ENCODE measurements at places on chromosomes 6 and 20.
A peak's percentile ranks its signal among the peaks of the same experiment; 100 is the strongest.

- no peak for DNase-seq
Measured at GRCh38 chr6:149248693-149249369, 68.7 kb upstream of the TAB2 start.

GRCh38 chr20:45630371-45630770, 713 bp downstream of the WFDC9 start:
- no peak for DNase-seq

GRCh38 chr20:40892642-40893041, 136.0 kb upstream of the TOP1 start:
- no peak for DNase-seq

DNA sequence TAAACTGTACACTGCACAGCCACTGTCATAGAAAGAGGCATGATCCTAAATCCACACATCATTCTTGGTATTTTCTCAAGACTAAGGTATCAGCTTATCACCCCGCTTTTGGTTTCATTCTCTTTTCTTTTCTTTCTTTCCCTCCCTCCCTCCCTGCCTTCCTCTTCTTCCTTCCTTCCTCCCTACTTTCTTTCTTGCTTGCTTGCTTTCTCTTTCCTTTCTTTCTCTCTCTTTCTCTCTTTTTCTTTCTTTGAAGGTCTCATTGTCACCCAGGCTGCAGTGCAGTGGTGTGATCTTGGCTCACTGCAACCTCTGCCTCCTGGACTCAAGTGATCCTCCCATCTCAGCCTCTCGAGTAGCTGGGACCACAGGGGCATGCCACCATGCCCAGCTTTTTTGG, 81.1 kb downstream of the MAP7 start:
- DNase-seq, result no peak

DNA sequence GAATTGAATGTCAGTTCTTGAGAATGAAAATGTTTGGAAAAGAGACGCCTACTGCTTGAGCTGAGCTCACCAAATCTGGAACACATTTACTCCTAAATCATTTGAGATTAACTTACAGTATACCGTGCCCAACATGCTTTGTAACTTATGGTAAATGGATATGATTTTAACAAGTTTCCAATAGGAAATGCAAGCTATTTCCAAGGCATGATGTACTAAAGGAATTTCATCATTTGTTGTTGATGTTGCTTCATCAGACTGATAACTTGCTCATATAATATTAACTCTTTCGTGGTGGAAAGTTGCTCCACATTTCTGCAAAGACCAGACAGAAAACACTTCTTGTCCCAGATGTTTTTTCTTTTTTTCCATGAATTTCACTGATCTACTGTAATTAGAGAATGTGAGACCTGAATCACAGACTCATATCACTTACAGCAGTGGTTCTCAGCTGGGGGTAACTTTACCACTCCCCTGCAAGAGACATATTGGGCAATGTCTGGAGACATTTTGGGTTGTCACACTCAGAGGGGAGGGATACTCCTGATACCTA, 116.6 kb upstream of the TRAF3IP2 start:
- no peak for DNase-seq

DNA sequence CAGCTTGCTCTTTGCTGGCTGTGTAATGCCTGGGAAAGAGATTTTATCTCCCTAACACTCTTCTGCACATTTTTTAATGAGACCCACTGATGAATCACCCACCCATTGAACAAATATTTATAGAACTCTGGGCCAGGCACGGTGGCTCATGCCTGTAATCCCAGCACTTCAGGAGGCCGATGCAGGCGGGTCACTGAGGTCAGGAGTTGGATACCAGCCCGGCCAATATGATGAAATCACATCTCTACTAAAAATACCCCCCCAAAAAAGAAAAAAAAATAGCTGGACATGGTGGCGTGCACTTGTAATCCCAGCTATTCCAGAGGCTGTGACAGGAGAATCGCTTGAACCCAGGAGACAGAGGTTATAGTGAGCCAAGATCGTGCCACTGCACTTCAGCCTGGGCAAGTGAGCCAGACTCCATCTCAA, 82.1 kb upstream of the SIRPA start:
- DNase-seq, result peak; percentile 91

- DNase-seq, result no peak
Measured at GRCh38 chr6:159074876-159075275, 30.1 kb upstream of the TAGAP start.

- DNase-seq, result no peak
Measured at GRCh38 chr20:46260480-46260879, 47.8 kb downstream of the CDH22 start.

DNA sequence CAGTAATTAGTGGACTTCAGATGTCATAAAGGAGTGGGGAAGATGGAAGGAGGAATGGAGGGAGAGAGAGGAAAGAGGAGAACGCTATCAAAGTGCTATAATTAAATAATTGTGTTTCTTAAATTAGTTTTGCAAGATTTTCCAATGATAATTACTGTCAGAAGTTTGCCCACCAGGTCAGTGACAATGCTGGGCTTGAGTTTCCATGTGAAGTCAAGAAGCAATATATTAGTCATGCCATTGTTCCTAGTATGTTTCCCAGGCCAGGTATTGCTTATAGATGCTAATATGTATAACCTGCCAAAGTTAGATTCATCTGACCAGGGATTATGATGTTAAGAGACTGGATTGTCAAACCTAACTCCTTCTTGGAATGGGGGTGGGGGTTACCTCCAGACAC, 131.9 kb downstream of the GJA10 start:
- DNase-seq, result no peak

- no peak for DNase-seq
Measured at GRCh38 chr6:33211666-33212422, 3.5 kb downstream of the RING1 start.

DNA sequence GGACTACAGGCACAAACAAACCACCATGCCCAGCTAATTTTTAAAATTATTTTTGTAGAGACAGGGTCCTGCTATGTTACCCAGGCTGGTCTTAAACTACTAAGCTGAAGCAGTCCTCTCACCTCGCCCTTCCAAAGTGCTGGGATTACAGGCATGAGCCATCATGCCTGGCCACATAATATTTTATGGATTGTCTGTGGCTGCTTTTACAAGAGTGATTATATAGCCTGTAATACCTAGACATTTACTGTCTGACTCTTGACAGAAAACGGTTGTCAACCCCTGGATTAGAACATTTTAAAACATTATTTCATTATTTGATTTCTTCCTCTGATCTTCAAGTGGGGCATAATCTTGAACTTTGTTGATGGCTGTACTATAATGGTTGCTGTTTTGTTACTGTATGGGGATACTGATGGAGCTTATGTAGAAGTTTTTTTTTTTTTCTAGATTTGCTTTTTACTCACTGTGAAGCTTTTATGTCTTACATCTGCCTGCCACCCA, 14.3 kb downstream of the PARD6B start:
- no peak for DNase-seq

GRCh38 chr6:149114167-149114566, 203.3 kb upstream of the TAB2 start:
- no peak for DNase-seq

GRCh38 chr20:853406-853996, 20.0 kb downstream of the FAM110A start:
- DNase-seq, result no peak

- peak; percentile 97 for DNase-seq
Measured at GRCh38 chr20:48295445-48295903, 510.2 kb upstream of the SULF2 start.

GRCh38 chr6:48747040-48747439, 636.0 kb upstream of the PTCHD4 start:
- DNase-seq, result no peak

DNA sequence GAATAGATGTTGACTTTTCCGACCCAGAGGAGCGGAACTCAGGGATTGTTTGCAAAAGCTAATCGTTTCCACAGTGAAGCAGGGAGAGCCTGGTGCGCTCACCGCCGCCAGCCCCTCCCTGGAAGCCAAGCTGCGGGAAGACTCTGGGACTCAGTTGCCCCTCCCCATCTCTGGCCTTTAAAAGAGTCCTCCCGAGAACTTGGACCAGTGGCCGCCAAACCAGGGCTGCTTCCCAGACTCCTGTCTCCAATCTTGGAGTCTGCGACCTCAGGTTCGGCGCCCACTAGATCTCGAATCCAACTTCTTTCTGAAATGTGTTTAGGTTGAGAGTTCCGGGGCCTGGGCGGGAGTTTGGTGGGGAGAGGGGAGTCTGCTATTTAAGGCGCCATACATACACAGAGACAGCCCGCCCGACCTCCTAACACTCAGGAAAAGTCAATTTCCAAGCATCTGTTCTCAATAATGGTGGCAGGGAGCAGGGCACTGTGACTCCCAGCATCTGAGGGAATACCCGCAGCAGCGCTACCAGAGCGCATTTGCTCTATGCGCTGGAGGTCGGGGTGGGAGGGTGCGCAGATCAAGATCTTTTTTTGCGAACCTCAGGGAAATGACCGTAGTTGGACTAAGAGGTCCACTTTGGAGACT, 800 bp upstream of the GRIK2 start:
- DNase-seq, result no peak

- DNase-seq, result no peak
Measured at GRCh38 chr6:41570259-41570615, 24.1 kb downstream of the FOXP4 start.

- DNase-seq, result peak; percentile 14
Measured at GRCh38 chr6:33008944-33009861, at the start of gene HLA-DOA. Gene HLA-DOA, minus strand, starts transcription at chr6:33009591.

GRCh38 chr20:32010101-32010500, at the start of gene CCM2L:
Gene CCM2L, plus strand, starts transcription at chr20:32010438. Its CDS starts 17 bp downstream, at chr20:32010455.
- DNase-seq, result no peak

DNA sequence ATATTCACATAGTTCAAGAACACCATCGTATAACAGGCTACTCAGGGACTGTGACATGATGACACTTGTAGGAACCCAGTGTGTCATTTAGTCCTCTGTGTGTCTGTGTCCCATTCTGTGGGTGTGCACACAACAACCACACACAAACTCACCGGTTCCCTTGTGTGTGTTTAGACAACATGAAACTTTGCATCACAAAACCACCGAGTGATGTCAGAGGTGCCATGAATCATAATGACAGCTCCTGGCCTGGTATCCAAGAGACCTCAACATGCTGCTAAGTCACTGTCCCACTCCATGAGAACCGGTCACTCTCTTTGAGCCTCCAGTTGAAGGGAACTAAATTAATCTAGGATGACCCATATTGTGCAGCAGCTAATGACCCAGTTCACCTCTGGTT, 421.3 kb downstream of the PREX1 start:
- DNase-seq, result peak; percentile 7

- DNase-seq, result no peak
Measured at GRCh38 chr6:105273589-105273988, 93.8 kb upstream of the POPDC3 start.

DNA sequence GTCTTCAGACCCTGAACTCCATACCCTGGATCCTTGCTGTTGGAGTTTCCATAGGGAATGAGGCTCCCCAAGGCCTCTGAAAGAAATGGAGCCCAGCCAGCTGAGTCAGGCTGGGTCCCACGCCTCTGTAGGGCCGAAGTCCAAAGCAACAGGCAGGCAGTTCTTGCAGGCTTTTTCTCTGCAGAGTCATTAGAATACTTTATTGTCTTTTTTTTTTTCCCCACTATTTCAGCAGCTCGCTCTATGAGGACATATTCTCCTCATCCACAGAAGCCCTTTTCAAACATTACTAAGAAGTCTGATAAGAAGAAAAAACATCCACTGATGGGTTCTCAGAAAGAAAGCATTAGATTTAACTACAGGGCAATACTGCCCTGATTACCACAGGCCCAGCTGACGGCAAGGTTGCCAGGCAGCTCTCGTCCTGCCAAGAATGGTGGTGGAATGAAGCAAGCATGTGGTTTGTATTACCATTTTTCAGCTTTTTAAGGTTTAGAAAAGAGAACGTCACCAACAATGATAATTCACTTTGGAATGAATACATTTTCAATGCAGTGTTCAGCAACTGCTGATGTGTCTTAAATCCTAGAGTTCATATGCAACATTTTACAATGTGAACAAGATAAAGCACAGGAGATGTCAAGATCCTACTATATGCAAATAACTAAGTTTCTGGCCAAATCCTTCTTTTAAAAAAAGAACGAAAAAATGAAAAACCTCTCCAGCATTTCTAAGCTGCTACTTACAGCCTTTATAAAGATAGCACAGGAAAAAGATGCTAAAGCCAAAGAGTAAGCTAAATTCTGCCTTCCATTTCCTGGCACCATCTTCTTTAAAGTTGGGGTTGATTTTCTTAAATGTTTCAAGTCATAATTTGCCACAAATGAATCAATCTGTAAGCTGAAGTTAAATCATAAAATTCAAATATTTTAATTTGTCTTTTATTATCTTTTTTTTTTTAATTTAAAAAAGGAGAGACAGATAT, 223.6 kb upstream of the CITED2 start:
- peak; percentile 63 for DNase-seq

GRCh38 chr6:132830334-132830751, 16.0 kb downstream of the RPS12 start:
- peak; percentile 19 for DNase-seq

DNA sequence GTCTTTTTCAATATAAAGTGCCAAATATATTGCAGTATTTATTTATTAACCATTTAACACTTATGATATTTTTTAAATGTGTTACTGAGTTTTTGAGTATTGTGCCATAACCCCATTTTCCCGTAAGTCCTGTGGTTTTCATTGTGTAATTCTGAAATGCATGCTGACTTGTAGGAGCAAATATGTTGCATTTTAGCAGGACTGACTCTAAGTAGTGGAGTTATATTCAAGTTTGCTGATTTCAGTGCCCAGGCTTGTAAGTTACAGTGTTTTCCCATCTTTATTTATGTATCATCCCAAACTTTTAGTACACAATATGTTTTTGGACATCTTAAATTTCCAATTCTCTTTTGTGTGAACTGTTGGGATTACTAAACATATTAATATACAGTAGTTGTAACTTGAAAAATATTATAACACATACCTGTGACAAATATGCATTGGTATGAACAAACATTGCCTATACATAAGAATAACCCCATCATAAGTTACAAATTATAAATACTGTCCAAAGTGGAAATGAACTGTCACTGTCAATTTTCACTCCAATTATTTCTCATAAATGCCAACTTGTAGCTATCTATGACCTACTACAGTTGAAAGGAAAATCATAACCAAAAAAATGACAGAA, 179.3 kb upstream of the RUNX2 start:
- DNase-seq, result no peak

- no peak for DNase-seq
Measured at GRCh38 chr6:14985366-14985765, 260.5 kb upstream of the JARID2 start.

DNA sequence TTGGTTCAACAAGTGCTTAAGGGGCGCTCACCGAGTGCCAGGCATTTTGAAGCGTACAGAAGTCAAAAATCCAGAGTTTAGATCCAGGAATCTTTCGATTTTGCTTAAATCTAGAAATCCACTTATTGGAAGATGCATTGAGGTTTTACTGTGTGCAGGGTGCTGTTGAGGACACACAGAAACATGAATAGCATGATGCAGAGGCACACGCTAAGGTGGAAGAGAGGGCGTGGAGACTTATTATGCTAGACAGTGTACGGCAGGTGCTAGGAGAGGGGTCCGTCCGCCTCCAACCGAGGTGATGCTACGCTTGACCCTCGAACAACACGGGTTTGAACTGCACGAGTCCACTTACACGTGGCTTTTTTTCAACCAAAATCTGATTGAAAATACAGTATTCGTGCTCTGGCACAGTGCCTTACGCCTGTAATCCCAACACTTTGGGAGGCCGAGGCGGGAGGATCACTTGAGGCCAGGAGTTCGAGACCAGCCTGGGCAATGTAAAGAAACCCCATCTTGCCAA, 1.0 kb upstream of the KIF13A start:
- no peak for DNase-seq

- DNase-seq, result no peak
Measured at GRCh38 chr6:23534351-23534750, 591.7 kb upstream of the NRSN1 start.

- DNase-seq, result no peak
Measured at GRCh38 chr6:11486051-11486450, 51.5 kb upstream of the TMEM170B start.

- no peak for DNase-seq
Measured at GRCh38 chr6:41763470-41763869, 16.2 kb downstream of the FRS3 start.
